Stimulated activated memory B cell treated with anti-CD40 and anti-IgM and Interleukin-4, amounts not matched to agents 10 μg/mL and 1 μg/mL and 100 μg/mL, for 72 hours (primary cell): ENCODE measurements at places on chromosomes 1 and 21.

- no peak for ATAC-seq
Observed at GRCh38 chr1:172513479-172513878, 19.5 kb upstream of the SUCO start.

- ATAC-seq = no peak
Observed at GRCh38 chr1:207502726-207503125, 6.8 kb downstream of the CR1 start.

GRCh38 chr1:212284332-212284743, 872 bp upstream of the PPP2R5A start:
- no peak for ATAC-seq

DNA sequence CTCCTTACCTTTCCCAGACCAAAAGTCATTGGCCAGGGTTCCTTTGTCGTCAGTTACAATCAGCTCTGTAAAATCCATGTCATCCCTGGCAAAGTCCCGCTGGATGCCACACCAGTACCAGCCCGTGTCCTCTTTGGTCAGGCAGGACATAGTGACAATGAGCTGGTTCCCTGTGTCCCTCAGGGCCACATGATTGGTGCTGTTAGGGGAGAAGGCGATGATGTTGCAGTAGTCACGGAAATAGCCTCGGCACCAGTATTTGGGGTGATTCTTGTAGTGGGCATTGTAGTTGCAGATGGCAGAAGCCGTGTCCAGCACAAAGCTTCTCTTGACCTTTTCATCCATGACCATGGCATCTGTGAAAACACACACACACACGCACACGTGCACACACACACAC, 14.8 kb downstream of the ADORA3 start:
- no peak for ATAC-seq

- no peak for ATAC-seq
Observed at GRCh38 chr1:241829468-241829867, 18.5 kb upstream of the EXO1 start.

DNA sequence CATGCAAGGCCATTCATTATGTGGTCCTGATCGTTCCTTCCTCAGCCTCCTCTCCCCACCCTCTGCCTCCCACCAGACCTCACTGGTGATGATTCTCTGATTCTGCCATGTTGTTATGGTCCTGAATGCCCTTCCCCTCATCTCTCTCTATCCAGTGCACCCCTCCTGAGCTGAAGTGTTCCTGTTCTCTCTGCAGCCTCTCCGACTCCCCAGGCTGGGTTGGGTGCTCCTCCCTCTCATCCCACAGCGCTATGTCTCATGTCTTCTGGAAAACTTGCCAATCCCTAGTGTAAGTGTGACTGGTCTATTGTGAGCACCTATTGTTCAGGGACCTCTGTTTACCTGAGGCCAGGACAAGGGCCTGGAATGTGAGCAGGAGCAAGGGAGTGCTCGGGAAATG, 11.1 kb upstream of the PEF1 start:
- no peak for ATAC-seq

DNA sequence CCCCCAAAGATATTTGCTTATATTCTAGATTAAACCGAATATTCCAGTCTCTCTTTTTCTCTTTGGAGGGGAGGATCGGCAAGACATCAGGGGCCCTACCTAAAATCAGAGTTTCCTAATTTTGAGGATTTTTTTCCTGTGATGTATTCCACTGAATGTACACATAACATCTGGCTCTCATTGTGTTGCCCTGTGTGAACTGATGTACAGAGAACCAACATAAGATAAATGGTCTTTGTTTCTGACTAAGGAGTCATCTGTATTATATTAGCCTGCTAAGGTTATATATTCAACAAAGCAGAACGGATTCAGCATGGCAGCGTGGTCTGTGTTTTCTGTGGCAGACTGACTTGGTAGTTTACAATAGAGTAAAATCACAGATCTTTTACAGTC, 114.8 kb upstream of the NCAM2 start:
- no peak for ATAC-seq

DNA sequence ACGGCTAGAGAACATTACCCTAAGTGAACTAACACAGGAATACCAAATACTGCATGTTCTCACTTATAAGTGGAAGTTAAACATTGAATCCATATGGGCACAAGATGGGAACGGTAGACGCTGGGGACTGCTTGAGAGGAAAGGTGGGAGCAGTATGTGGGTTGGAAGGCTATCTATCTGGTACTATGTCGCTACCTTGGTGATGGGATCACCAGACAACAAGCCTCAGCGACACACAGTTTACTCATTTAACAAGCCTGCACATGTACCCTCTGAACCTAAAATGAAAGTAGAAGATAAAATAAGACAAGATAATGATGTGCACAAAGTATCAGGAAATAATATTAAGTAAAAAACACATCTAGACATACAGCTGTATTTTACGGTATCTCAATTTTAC, 819 bp downstream of the PYHIN1 start:
- ATAC-seq = no peak

GRCh38 chr1:43991476-43992231, at the start of gene CCDC24:
Gene CCDC24 (plus strand): TSS chr1:43991599. CDS start chr1:43991879, 280 bp downstream.
- ATAC-seq = peak; percentile 90

GRCh38 chr1:245156736-245157505, 2.1 kb downstream of the KIF26B start:
- no peak for ATAC-seq

GRCh38 chr21:34046917-34047316, 26.5 kb upstream of the MRPS6 start:
- no peak for ATAC-seq

DNA sequence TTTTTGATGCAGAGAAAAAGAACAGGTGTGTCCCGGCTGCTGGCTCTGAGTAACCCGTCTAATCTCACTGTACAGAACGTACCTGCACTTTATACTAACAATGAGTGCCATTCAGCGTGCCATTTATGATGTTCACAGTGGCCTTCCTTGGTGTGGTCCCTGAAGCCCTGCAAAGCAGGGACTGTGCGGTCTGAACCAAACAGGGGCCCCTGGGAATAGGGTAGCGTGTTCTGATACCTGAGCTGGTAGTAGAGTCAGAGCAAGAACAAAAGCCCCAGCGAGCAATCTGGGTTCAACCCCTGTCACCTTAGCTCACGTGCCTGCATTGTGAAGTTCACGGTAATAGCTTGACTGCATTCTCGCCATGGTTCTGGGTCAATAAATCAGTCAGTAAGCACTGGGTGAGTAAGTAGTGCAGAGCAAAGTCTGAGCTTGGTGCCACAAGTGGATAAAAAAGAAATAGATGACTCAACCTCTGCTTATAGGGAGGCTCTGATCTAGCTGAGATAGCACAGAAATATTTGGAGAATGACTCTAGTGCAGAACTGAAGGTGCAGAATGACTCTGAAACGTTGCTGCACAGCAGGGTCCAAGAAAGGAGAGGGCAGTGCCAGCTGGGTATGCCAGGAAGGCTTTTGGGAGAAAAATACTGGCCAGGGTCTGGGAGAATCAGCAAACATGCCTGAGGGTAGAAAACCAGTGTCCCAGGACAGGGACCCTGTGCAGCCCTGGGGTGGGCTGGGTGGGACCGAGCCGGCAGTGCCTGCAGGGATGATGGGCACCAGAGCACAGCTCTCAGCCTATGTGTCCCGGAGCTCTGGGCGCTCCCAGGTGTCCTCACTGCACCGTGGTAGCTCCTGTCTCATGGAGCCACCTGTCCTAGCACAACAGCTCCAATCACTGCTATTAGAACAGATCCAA, 125.9 kb downstream of the RHOU start:
- ATAC-seq = peak; percentile 57

GRCh38 chr1:37822906-37823815, 15.2 kb upstream of the YRDC start:
- ATAC-seq = no peak

DNA sequence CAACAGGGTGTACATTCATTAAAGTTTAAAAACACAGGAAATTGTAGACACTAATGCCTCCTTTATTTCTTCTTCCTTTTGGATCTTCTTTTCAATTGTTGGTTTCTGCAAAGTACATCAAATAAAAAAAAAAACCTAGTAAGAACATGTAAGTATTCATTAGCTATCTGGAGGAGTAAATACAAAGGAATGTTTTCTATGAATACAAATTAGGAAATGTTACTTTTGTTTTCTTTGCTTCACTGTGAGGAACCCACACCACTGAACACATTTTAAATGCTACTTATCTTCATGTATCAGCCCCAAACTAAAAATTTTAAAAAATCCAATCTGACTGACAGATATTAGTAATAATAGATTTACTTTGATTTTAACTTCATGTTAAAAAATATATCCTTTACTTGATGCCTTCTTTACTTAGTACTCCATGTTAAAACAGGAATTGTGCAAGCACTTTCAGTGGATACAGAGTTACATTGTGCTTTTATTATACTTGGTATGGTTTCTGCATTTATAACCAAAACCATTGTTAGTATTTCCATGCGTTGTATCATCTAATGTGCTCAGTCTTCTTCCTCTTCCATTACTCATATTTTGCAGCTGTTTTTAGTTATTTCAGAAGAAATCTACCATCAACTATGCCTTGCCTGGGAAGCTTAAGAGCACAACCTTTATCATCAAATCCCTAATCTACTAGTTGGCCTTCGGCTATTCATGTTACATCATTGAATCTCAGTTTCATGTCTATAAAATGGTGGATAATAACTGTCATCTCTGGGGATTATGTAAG, 236.9 kb upstream of the DPYD start:
- ATAC-seq = no peak

- no peak for ATAC-seq
Observed at GRCh38 chr1:244065063-244065793, 14.1 kb downstream of the ZBTB18 start.

DNA sequence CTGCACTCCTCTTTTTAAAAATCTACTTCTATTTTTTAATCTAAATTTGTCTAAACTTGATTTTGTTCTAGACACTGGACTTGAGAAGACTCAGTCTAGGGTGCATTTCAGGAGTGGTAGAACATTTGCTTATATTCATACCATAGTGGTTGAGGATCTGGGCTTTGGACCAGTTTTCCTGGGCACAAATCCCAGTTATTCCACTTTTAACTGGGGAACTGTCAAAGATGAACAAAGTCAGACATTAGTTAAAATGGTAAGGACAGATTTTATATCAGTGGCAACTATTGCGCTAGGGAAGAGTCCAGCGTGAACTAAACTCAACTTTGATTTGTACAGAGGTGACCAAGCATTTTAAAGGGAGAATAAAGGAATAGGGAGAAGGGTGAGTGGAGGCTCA, 102.4 kb downstream of the FMN2 start:
- ATAC-seq = no peak

- peak; percentile 72 for ATAC-seq
Observed at GRCh38 chr1:230084408-230085177, 17.6 kb downstream of the GALNT2 start.

GRCh38 chr1:220189750-220190347, 82.4 kb downstream of the RAB3GAP2 start:
- no peak for ATAC-seq

GRCh38 chr1:229554886-229555621, 3.5 kb downstream of the ABCB10 start:
- no peak for ATAC-seq

DNA sequence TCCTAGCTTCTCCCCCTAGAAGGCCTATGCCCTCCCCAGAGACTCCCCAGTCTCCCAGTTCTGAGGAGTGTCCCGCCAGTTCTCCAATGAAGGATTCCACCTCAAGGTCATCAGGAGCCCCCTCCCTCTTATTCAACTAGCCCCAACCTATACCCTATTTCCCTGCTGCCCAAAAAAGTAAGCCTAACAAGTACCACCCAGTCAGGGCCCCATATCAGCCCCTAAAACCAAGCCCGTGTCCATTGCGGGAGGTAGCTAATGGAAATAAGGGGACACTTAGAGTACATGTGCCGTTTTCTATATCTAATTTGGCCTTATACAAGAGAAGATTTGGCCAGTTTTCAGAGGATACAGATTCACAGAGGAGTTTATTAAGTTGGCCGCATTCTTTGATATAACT, 416.2 kb downstream of the MATN1 start:
- no peak for ATAC-seq

DNA sequence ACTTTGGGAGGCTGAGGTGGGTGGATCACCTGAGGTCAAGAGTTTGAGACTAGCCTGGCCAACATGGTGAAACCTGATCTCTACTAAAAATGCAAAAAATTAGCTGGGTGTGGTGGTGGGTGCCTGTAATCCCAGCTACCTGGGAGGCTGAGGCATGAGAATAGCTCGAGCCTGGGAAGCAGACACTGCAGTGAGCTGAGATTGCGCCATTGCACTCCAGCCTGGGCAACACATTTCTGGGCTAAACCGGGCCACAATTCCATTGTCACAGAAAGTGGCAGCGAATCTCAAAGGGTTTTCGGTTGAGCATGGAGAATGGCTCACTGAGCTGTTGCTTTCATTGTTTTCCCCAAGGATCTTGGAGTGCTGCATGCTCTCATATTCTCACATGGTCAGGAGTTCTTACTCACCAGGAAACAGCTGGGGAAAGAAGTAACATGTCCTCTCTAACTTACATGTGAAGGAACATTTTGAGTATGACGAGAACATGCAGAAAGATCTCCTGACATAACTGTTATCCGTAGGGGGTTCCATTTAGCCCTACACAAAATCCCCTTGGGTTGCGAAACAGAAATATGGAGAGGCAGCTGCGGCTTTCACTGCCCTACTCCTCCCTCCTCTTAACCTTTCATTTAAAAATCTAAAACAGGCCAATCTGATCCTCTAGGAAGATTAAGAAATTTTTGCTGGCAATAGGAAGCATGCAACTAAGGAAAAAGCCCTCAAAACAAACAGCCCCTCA, 341.1 kb downstream of the PCP4 start:
- no peak for ATAC-seq

GRCh38 chr1:79847700-79848099, 841.2 kb upstream of the ADGRL4 start:
- peak; percentile 45 for ATAC-seq

DNA sequence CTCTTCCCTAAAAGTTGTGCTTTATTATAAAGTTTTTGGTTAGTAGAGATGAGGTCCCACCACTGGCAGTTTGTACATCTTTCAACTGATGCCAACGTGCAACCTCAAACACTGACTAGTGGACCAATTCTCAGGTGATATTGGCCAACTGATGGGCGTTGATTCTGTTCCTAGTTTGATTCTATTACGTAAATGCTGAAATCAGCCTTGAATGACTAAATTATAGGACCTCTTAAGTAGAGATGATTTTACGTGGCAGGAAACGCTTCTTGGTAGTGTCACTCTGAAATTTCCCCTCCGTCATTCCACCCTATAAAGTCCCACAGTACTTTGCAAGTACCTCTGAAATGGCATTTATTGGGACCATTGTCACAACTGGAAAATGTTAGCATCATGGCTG, 8.8 kb upstream of the FNDC7 start:
- ATAC-seq = peak; percentile 54

DNA sequence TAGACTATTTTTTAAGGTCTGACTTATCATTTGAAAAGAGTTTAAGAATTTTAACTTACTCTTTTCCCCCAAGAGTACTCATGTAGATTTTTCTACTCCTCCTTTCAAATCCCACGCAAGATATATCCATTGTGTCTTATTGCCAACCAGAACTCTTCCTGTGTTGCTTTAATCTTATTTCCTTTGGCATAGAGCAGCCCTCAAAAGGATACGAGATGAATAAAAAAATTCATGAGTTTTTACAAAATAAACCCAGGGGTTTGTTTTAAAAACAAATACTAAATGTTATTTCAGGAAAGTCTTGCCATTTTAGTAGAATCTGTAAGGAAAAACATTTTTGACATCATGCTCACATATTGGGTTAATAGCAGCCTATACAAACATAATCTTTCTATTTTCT, 543.2 kb upstream of the CXADR start:
- no peak for ATAC-seq
